CD8-positive, alpha-beta memory T cell (primary cell): ENCODE measurements at places on chromosomes 12 and 14.

DNA sequence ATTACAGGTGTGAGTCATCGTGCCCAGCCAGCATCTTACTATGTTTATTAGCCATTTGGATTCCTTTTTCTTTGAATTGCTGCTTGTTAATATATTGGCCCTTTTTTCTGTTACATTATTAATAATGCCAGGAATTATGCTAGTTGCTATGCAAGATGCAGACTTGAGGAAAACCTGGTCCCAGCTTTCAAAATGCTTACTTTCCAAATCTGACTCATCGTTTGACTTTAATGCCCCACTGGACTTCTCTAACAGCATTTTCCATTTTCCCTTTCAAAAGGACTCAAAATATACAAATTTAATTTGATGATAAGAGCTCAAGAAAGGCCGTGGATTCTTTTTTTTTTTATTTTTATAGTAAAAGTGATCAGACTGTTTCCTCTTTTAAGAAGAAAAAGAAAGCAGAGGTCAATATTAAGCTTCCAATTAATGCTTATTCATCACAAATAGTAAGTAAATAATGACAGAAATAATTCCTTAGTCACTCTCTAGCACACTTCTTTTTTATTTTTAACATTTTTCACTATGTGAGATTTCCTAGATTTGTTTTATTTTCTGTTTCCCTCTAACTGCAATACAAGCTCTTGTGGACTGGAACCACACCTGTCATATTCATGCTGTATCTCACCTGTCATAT lies 146.1 kb upstream of the FGD4 start:
- H3K27me3 ChIP-seq = no peaks in the 10 kb centered on the region
- no peak for DNase-seq
- no peak overlapping the region for H3K27ac ChIP-seq
- H3K4me1 ChIP-seq = no peaks in the 10 kb centered on the region
- H3K4me3 ChIP-seq = no peak overlapping the region

- H3K36me3 ChIP-seq = no peaks in the 10 kb centered on the region
- no peaks in the 10 kb centered on the region for H3K4me1 ChIP-seq
- no peaks in the 10 kb centered on the region for H3K27me3 ChIP-seq
- H3K4me3 ChIP-seq = no peak overlapping the region
These were observed 109.7 kb upstream of the VASH1 start for GRCh38 chr14:76651410-76652055.

- no peaks in the 10 kb centered on the region for H3K4me1 ChIP-seq
- H3K27me3 ChIP-seq = no peaks in the 10 kb centered on the region
- no peak overlapping the region for H3K27ac ChIP-seq
- no peak for DNase-seq
- no peaks in the 10 kb centered on the region for H3K36me3 ChIP-seq
- H3K4me3 ChIP-seq = no peak overlapping the region
These were observed 44.0 kb downstream of the KCNK13 start for GRCh38 chr14:90105756-90106155.

DNA sequence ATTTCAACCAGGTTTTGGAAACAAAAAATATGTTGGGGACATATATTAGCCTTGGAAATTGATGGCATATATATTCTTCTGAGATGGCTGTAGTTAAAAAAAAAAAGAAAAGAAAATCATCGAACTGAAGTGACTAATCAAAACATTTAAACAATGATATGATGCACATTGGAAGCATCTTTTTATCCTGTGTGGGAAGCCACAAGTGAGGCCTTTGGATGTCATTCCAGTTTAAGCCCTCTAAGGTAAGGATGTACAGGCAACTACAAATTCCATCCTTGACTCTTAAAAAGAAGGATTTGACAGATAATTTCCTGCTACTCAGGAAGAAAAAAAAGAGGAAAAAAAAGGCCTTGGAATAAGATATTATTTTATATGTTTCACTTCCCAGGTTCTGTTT lies 9.6 kb upstream of the PTPRB start:
- no peaks in the 10 kb centered on the region for H3K36me3 ChIP-seq
- no peak for DNase-seq
- no peak overlapping the region for H3K4me3 ChIP-seq
- no peaks in the 10 kb centered on the region for H3K4me1 ChIP-seq
- H3K27me3 ChIP-seq = no peaks in the 10 kb centered on the region
